ENCODE measurements at places on chromosomes 13 and 19.

DNA sequence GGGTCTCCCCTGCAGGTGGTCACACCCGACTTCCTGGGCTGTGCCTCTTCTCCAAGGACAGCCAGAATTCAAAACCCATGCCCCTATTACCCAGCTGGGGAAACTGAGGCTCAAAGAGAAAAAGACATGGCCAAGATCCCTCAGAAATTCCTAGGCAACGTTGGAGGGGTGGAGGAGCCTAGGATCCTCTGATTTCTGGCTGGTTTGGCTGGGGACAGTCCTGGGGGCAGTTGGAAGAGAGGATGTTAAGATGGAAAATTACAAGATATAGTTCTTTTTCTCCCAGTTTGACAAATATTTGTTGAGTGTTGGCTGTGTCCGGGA, 2.4 kb downstream of the VASP start:
- DNase-seq: no peak

DNA sequence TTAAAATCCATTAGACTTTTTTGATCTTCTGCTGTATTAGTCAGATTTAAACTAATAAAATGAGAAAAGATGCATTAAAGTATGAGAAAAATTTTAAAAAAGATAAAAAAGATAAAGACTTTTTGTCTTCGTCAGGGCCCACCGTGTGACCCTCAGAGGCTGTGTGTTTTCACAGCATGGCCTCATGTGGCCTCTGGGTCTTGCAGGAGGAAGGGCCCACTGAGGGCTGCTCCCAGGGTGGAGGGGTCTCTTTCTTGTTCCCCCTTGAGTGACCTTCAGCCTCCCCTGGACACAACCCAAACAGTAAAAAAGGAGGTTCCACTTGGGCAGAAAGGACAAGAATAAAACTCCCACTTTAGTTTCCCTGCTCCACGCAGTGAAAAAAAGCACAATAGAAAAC, 57.1 kb upstream of the RANBP3 start:
- no peak for DNase-seq

DNA sequence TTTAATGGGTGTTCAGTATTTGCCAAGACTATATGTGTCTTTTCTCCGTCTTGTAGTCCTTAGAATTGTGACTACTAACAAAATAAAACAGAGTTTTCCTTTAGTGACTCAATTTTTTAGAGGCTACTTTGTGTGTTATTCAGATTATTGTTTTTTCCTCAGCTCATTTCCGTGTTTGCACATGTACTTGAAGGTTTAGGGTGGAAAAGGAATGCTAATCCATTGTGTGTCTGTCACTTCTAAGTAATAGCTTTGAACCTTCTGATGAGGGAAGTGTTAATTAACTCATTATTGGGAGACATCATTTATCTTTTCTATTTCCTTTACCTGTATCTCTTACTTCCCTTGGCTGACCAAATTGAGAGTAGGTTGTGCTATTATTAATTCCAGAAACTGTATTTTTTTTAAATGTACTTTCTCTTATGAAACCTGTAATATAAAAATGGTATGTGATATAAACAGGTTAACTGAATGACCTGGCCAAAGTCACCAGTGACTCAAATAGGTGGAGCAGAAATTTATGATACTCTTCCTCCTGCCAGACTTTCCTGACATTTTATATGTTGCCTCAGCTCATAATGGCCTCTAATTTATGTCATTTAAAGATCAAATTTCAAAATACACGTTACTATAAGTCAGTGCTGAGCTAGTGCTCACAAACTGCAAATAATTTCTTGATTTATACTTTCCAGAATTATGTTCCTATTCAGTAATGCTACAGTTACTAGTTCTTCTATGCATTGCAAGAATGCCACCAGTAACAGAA, 88.8 kb downstream of the LMO7 start:
- no peak for DNase-seq

GRCh38 chr19:3046698-3047495, 15.4 kb downstream of the TLE5 start:
- DNase-seq: no peak

DNA sequence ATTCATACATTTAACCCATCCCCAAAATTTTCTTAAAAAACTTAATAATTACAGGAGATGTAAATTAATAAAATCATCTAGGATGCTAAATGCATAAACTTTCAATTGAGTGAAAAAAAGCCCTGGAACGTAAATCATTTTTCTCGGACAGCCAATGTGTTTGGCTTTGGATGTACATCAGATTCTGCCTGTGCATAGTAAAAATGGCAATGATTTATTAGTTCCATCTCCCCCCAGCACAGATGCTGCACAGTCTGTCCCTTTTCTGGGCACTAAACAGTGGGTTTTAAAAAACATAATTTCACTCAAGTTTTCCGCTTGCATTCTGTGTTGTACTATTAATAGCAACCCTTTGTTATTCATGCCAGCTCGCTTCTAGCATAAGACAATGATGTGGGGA, 147.7 kb downstream of the TM9SF2 start:
- no peak for DNase-seq

DNA sequence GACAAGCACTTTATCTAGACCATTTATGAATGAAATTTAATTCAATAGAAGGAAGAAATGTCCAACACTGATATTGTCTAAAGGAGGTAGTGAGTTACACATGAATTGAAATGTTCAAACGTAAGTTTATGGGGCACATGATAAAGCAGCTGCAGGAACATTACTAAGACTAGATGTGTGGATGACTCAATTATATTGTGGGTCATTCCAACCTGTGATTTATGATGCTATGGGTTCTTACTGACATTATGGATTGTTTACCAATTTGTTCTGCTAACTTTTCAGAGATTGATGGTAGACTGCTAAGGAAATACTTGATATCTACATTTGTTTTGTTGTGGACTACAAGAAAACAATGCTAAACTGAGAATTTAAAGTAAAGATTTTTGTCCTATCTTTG, 56.1 kb upstream of the ATXN8OS start:
- DNase-seq: no peak

DNA sequence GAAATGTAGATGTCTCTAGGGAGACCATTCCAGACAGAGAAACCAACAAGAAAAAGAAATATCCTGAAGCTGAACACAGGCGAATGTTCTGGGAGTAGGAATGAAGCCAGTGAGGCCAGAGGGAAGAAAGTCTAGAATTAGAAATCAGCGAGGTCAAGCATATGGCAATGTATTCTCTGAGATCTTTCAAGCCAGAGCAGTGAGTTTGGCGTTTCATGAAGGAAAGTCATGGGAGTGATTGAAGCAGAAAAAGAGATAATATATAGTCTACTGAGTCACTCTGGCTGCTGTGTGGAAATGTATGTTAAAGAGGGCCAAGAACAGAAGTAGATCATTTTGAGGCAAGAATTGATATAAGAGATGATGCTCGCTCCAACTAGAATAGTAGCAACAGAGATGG, 576.0 kb downstream of the PCDH17 start:
- no peak for DNase-seq

DNA sequence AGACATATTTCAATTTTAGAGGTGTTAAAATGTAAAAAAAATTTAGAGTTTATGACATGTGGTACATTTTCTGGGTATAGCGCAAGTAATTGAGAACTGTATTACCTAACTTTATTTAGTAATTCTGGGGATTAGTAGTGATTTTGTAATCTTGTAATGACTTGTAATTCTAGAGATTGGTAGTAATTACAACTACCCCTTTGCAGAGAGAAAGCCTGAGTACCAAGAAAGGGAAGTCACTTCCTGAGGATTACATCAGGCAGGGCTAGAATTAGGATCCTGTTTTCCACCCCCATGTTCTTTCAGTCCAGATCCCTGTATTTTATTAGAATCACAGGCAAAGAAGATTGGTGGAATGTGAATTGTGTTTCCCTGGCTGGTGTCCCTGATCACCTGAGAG, 274.9 kb downstream of the KCNRG start:
- DNase-seq: no peak

- DNase-seq: no peak
Observed at GRCh38 chr13:81487151-81487550, 1146.2 kb upstream of the SPRY2 start.

GRCh38 chr19:16531380-16531669, 10.9 kb downstream of the CHERP start:
- no peak for DNase-seq

DNA sequence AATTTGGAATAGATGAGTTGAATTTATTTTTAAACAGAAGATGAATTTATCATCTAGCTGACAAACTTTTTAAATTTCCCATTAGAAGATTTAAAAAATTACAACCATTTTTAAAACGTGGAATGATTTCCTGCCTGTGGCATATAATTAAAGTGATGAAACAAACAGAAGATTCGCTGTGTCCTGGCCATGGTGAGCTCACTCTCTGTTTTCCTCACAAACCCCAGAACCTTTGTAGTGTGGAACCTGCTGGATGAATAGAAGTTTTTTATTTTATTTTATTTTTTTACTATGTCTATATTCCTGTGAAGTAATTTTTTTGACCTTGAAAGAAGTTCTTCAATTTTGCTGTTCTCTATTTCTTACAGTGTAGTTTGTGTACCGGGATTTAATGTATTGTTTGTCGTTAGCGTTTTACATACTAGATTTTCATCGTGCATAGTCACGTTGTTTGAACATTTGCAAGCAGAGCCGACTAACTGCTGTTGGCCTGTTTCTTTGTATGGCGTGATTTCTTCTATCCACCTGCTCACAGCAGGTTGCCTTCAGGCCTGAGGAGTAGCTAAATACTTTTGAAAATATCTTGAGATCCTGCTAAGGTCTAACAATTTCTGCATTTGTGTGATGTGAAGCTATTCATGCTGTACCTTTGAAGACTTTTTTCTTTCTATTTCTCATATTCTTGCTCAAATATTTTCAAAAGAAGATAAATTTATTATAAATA, 149.2 kb downstream of the GGACT start:
- no peak for DNase-seq

- no peak for DNase-seq
Observed at GRCh38 chr13:26976313-26976712, 195.3 kb downstream of the USP12 start.

DNA sequence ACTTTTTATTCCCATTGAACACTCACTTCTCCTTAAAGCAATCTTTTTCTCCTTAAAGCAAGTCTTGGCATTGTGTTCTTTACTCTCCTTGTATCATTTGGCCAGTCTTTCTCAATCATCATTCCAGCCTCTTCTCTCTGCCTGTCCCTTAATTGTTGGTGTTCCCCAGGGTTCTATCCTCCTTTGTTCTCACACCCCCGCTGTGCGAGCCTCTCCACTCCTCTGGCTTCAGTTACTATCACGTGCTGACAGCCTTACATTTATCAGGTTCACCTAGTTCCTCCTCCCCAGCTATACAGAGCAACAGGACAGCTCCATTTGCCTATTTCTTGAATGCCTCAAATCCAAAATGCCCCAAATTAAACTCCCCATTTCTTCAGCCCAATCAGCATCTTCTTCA, 24.6 kb downstream of the CYSLTR2 start:
- no peak for DNase-seq

GRCh38 chr19:2578901-2579677, 103.2 kb downstream of the GADD45B start:
- DNase-seq: no peak

DNA sequence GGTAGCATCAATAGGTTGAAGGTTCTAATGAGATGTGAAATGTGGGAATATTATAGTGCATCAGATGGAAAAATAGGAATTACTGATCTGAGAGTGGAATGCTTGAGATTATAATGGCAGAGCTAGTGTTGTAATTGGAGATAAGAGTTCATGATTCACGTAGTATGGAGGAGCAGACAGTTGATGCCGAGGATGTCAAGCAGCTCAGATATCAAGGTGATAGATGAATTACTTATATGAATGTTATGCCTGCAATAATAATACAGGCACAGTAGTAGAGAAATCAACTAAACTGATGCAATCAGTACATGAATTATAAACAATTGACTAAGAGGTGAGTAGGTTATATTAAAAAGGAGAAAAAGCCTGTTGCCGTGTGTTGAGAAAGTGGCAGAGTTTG, 793.2 kb upstream of the GPC6 start:
- DNase-seq: no peak

- no peak for DNase-seq
Observed at GRCh38 chr13:25064396-25064795, 31.5 kb upstream of the PABPC3 start.

DNA sequence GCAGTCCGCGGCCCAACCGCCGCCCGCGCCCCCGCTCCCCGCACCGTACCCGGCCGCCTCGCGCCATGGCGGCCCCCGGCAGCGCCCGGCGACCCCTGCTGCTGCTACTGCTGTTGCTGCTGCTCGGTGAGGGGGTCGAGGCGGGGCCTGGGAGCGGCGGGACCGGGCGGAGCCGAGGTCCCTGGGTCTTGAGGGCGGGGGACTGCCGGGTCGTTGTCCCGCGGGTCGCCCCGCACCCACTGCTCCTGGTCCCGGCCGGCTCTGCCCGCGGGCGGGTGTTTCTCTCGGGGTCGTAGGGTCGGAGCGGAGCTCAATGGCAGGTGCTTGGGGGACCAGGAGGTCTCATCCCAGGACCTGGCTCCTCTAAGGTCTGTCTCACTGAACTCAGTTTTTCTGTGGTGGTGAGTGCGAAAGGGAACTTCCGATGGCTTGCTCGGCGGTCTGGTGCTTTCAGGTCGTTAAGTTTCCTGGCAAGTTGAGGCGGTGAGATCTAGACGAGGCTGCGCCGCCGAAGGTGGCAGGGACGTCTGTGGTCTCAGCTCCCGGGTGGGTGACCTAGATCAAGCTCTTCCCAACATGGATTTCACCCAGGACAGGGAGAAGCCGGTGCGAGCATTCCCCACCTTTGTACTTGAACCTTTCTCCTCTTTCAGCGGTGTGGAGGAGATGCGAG, 467 bp downstream of the LAMP1 start:
- DNase-seq: peak; percentile 31

DNA sequence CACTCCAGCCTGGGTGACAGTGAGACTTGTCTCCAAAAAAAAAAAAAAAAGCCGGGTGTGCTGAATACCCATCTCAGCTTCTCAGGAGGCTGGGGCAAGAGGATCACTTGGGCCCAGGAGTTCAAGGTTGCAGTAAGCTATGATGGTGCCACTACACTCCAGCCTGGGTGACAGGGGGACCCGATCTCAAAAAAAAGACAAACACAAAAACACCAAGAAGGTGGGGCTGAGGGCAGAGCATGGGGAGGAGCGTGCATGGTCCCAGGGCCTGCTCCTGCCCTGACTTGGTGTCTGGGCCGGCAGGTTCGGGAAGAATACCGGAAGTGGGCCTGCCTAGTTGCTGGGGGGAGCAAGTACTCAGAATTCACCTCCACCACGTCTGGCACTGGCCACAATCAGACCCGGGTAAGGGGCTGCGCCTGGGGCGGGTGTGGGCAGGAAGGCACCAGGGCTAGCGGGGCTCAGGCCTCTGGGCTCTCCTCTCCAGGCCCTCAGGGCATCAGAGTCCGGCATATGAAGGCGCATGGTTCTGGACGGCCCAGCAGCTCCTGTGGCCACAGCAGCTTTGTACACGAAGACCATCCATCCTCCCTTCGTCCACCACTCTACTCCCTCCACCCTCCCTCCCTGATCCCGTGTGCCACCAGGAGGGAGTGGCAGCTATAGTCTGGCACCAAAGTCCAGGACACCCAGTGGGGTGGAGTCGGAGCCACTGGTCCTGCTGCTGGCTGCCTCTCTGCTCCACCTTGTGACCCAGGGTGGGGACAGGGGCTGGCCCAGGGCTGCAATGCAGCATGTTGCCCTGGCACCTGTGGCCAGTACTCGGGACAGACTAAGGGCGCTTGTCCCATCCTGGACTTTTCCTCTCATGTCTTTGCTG, 11.3 kb downstream of the DDX39A start:
- DNase-seq: no peak

Measured in GM12864 (cell line).